Lung (tissue), 17 donors: ENCODE measurements at places on chromosomes 1 and 21. TPM values are rescaled to one million over a fixed set of nuclear protein-coding genes. Genes with fewer than 3 reads are reported as not detected.
A peak's percentile ranks its signal among the peaks of the same experiment; 100 is the strongest.

Gene LCE3C
- not detected for total RNA-seq

Gene RUNX3
- 9.0 TPM for total RNA-seq

Gene GUCA2A
- total RNA-seq: not detected

Gene FMN2
- total RNA-seq: 2.7 TPM

Gene FMO4
- 12.5 TPM for total RNA-seq

Gene TMEM82
- not detected for total RNA-seq

Gene TP73
- total RNA-seq: 2.5 TPM

Gene IGSF9
- 1.8 TPM for total RNA-seq

Gene SLAMF9
- 0.74 TPM for total RNA-seq

Gene KCND3
- total RNA-seq: 8.0 TPM

Gene COL11A1
- total RNA-seq: 0.86 TPM

Gene FNBP1L
- total RNA-seq: 31.7 TPM

Gene ZNF362
- total RNA-seq: 35.0 TPM

GRCh38 chr1:32742956-32743355, 40.4 kb upstream of the SYNC start:
- DNase-seq: no peak

GRCh38 chr1:41810446-41810845, 108.3 kb downstream of the HIVEP3 start:
- peak; percentile 80 for DNase-seq

DNA sequence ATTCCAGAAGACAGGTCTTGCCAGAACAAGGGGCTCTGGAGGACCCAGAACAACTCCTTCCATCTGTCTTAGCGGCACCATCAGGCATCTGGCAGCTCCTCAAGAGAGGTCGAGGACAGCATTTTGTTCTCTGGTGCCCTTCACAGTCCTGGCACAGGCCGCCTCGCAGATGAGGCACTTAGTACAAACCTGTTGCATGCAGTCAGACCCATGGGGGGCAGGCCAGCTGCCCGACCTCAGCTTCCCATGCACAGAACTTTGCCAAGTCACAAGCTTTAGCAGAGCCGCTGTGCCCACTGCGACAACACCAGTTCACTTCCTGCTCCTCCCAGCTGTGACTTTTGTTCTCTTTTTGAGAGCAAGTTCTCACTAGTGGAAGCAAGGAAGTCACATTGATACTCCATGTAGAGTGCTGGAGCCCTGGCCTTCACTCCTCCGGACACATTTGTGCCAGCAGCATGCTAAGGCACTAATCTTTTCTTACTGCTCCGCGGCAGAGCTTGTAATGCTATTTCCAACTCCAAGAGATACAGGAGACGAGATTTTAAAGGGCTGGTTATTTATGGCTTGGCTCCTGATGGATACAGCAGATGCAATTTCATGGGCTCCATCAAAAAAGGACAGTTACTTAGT, 44.6 kb downstream of the HMGB4 start:
- no peak for DNase-seq

- DNase-seq: no peak
These were observed 203.0 kb downstream of the SLC35F3 start for GRCh38 chr1:234107416-234108021.

- no peak for DNase-seq
These were observed 108.6 kb downstream of the OLFML2B start for GRCh38 chr1:161915051-161915503.

GRCh38 chr1:109383087-109383779, 14.5 kb downstream of the SORT1 start:
- DNase-seq: no peak

DNA sequence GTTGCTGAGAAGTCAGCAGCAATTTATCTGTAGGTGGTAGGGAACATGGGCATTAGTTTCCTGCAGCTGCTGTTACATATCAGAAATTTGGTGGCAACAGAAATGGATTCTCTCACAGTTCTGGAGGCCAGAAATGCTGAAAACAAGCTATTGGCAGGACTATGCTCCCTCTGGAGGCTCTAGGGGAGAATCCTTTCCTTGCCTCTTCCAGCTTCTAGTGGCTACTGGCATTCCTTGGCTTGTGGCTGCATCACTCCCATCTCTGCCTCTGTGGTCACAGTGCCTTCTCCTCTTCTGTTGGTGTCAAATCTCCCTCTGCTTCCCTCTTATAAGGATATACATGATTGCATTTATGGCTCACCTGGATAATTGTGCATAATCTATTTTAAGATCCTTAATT, 2.5 kb upstream of the SFT2D2 start:
- no peak for DNase-seq

DNA sequence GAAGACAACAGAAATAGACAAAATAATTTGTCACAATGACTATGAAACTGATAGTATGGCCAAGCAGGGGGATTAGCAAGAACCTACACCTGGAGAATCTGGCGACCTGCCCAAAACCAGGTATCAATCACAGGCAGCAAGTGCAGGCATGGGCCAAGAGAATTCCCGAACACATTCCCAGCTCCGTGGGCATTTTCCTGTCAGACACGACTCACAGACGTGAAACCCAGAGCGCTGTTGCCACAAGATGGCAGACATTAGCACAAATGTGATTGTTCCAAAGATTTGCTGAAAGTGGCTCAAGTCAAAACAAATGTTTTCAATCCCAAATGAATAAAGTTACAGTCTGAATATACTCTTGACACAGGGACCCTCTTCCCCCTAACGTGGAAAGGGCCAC, 36.8 kb downstream of the HLCS start:
- DNase-seq: no peak

DNA sequence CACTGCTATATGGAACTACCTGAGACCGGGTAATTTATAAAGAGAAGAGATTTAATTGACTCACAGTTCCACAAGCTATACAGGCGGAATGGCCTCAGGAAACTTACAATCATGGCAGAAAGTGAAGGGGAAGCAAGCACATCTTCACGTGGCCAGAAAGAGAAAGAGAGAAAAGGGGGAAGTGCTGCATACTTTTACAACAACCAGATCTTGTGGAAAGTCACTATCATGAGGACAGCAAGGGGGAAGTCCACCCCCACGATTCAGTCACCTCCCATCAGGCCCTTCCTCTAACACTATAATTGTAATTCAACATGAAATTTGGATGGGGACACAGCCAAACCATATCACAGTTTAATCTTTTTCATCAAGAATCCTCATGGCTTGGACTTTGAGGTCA, 339.2 kb upstream of the AJAP1 start:
- DNase-seq: no peak

GRCh38 chr1:63799820-63800219, 26.0 kb downstream of the ROR1 start:
- no peak for DNase-seq

DNA sequence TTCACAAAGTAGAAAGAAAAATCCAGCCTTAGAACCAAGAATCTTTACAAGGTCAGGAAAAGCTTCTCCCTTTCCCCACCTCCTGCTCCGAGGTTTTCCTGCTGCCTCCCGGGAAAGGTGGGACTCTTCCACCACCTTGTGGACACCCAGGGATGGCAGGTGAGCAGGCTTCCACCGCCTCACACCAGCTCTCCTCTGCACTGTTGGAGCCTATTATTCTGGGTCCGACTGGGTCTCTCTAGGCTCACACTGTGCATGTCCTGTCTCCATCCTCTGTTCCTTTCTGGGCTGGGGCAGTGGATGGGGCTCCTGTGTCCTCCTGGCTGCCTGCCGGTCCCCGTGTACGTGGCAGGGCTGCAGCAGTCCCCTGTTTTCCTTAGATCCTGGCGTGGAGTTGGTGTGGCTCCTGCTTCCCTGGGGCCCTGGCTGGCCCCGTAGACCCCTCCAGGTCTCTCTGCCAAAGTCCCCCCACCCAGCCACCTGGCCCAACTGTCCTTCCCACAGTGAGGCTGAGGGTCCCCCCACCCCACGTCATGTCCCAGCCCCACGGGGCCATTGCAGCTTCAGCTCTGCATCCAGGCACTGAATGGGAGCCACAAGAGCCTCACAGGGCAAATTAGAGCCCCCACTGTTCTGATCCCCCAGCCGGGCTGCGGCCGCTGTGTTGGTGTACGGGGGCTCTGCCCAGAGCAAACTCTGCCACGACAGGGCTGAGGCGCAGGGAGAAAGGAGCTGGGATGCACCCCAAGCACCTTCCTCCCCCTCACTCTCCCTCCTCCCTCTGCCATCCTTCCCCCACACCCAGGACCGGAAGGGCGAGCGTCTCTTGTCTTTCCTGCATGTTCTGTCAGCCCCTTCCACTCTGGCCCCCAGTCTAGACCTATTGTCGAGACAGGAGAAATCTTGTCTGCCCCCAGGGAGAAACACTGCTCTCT, 3.3 kb upstream of the SLC45A1 start:
- peak; percentile 83 for DNase-seq

DNA sequence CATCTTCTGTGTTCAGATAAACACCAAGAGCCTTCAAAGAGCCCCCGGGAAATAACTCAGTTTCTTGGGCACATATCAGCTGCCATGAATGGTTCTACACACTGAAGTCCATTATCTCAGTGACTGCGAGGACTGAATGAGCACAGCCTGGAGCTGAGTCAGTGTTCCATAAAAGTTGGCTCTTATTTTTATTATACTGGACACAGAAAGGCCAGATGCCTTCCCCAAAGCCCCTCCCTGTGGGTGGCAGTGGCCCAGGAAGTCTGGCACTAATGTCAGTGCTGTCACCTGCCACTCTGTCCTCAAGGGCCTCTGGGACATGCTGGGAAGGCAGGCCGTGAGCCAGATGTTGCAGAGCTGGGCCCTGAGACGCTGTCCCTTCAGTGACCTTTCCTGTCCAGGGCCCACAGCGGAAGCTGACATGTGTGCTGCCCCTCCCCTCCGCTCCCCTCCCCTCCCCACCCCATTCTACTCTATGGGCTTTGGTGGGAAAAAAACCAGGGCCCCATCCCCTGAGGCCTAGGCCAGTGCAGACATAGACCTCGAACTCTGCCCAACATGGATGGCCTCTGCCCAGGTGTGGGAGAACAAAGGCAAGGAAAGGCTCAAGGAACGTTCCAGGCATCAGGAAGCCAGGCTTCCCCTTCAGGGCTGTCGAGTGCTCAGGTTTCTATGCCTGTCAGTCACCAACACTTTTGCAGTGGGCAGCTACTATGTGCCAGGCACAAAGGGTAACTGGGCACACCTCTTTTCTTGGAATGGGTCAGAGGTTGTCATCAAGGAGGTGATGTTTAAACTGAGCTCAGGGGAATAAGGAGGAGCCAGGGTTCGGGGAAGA, 22.4 kb upstream of the NPPB start:
- peak; percentile 77 for DNase-seq

GRCh38 chr21:44529503-44530125, 10.4 kb downstream of the KRTAP10-1 start:
- no peak for DNase-seq

GRCh38 chr1:228004856-228005462, 1.8 kb upstream of the WNT3A start:
- no peak for DNase-seq

DNA sequence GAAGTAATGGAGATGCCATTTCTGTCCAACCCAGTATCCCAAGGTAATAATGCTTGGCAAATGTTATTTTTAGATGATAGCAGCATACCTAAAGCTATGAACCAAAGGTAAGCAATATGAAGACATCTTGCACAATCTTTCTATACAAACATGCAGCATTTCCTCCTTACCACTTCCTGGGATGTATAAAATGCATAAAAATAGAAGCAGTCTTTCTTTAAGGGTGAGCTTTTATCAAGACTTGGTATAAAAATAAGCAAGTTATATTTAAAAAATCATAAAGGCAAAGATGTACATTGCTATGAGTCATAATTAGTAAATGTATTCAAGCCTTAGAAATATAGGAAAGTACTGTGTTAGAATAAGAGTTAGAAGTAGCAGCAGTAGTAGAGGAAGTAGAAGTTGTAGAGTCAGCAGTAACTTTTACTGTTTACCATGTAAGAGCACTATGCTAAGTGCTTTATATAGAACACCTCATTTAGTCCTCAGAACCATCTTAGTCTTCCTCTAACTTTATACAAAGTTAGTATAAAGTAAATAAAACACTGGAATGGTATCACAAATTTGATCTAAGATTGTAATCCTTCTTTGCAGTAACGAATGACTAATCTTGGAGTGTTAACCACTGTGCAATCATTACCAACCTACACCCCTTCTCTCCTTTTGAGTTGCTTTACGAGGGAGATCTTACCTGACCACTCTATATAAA, 371.3 kb downstream of the VAV3 start:
- DNase-seq: no peak

DNA sequence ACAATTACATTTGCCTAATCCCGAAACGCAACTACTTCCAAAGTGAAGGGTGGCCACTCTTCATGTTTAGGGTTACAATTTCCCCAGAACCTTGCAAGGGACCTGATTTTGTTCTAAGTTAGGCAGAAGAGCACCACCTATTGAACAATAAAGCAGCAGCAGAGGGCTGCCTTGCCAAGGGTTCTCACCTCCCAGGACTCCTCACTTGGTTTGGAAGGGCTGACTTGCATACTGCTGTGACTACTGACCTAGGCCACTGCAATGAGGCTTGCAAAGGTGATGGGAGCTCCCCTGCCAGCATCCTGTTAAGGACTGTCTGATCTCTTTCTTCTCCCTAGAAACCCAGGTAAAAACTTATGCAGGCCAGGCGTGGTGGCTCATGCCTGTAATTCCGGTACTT, 14.2 kb downstream of the MTOR start:
- DNase-seq: no peak

- no peak for DNase-seq
These were observed 1745.3 kb downstream of the MRPL39 start for GRCh38 chr21:23861911-23862504.

- DNase-seq: peak; percentile 30
These were observed 8.2 kb upstream of the CAP1 start for GRCh38 chr1:40032240-40032891.

DNA sequence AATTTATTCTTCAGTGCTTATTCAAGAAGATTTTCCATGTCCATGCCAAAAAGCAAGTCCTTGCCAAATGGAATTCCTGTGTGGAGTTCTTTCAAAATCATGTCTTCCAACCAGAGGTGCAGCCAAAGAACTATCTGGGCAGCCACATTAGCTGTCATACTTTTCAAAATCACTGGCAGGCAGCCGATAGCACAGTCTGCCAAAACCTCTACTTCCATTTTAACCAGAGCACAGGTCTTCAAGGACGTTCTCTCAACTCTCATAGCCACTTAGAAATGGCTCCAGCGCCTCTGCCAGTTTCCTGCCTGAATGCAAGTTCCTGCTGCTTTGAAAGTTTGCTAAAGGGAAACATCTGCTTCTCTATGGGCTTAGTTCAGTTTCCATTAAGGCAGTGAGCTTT, 975.7 kb upstream of the ADGRL4 start:
- peak; percentile 100 for DNase-seq

DNA sequence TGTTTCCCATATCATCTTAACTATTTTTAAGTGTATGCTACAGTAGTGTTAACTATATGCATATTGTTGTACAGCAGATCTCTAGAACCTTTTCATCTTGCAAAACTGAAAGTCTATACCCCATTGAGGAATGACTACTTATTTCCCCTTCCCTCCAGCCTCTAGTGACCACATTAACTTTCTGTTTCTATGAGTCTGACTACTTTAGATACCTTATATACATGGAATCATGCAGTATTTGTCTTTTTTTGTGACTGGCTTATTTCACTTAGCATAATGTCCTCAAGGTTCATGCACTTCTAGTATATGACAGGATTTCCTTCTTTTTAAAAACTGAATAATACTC, 96.5 kb upstream of the BTG3 start:
- no peak for DNase-seq

- peak; percentile 51 for DNase-seq
These were observed 58.6 kb downstream of the NPHP4 start for GRCh38 chr1:5933676-5934057.
